ENCODE measurements at places on chromosomes 4 and X.

DNA sequence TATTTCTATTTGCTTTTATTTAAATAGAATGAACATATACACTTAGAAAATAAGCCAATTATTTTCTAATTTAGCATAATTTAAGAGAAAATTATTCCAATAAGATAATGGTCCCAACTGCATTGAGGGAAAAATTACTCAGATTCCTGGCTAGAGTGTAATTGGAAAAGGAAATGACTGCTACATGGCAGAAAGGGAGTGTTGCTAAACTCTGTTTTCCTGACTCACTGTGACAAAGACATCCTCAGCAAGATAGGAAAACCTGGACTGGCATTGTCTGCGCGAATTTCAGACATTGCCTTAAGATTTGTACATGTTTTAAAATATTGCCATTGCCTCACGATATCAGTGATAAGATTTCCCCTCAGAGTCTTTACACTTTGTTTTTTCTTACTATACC is 8.2 kb downstream of the TNIP3 start:
- peak; percentile 35 for DNase-seq

DNA sequence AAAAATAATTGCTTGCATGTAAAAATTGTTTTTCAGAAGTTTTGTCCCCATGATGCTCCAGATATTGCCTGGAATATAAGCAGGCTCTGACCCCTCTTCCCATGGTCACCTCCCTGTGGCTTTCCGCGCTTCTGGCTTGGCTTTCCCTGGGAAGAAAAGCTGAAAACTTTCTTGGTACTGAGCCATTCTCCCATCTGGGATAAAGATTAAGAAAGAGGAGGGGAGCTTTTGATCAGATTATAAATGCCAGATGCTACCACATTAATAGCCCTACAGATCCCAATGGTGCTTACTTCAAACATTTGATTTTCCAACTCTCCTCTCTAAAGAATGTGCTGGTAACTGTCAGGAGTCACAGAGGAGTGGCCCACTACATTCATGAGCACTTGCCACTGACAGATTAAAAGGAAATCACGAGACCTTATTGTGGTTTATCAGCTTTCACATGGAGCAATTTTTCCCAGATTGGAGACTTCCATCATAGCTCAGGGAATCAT is 54.4 kb upstream of the GAB1 start:
- no peak for DNase-seq

- no peak for DNase-seq
These were observed 1041.6 kb upstream of the PRKX start for GRCh38 chrX:4754878-4755604.

GRCh38 chrX:11241720-11242119 is 51.5 kb upstream of the AMELX start:
- DNase-seq: no peak

DNA sequence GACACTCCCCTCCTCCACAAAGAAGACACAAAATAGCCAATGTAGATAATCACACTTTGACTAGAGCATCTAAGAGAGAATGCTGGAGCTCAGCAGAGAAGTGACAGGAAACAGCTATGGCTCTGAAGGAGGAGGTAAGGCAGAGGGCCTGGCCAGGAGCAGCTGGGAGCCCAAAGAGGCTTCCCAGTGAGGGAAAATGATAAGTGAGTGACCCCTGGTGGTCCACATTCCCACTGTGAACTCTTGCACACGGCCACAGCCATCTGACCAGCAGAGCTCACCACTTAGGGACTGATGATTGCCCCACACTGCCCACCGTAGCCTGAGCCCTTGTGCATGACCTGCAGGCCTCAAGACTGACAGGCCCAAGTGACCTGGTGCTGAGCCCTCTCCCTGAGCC is 162.7 kb upstream of the GALNTL6 start:
- DNase-seq: no peak

Measured in SK-N-MC (cell line).